ENCODE measurements at places on chromosomes 6 and 20.

DNA sequence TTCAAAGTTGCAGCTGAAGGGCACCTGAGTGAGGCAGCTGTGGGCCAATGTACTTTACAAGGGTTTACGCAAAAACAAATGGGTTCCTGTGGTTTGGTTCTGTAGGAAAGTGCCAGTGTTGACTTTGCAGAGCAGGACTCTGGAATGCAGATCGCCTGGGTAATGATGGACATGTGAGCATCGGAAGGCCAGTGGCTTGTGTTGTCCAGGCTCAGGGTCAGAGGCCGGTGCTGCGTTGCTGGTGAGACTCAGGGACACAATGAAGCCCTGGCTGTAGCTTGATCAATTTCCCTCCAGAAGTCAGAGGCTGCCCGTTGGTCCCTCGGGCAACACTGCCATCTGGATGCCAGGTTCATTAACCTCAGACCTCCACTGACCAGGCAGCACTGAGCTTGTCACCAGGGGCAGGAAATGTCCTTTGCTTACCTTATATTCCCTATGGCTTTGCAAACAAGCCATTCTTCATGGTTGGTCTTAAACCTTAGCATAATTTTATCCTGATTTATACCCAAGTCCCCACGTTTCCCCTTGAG lies 753.4 kb downstream of the QKI start:
- H3K27me3 ChIP-seq: no peaks in the 10 kb centered on the region
- no peak for DNase-seq
- no peak overlapping the region for H3K4me3 ChIP-seq
- no peaks in the 10 kb centered on the region for H3K4me1 ChIP-seq
- H3K27ac ChIP-seq: no peak overlapping the region

- no peaks in the 10 kb centered on the region for H3K27me3 ChIP-seq
- no peak overlapping the region for H3K4me3 ChIP-seq
- no peak for DNase-seq
- H3K4me1 ChIP-seq: no peaks in the 10 kb centered on the region
- no peaks in the 10 kb centered on the region for H3K36me3 ChIP-seq
Observed at GRCh38 chr6:46565531-46565930, 74.3 kb upstream of the RCAN2 start.

DNA sequence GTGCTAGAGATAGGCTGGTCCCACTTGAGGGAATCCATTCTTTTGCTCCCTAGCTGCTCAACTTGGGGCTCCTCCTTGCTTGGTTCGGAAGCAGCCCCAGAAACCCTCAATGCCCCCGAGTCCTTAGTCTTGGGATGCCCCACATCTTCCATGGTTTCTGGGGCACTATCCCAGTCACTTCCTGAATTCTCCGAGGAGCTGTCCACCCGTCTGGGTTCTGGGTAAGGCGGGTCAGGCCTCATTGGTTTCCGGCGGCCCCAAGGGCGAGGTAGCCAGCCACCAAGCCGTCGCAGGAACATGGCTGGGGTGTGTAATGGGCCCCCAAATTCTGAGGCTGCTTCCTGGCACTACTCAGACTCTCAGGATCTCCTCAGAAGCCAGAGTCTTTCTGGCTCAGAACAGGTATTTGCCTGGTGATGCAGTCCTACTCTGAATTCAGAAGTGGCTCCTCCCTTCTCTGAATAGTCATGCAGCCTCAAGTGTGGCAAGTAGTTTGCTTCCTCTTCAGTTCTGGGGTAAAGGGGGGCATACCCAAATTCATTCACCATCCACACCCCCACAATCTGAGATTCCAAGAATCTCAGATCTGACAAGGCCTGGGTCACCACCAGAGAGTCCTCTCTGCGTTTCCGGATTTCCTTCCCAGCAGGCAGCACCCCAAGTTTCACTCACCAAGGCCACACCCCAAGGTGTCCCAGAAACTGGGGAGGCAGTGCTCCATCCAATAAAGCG lies 763 bp downstream of the C6orf47 start:
- H3K27me3 ChIP-seq: no peaks in the 10 kb centered on the region
- DNase-seq: peak; percentile 43
- peak overlapping the region; percentile 98 for H3K4me3 ChIP-seq
- H3K27ac ChIP-seq: peak overlapping the region; percentile 92
- peaks cover 12% of the 10 kb centered on the region for H3K36me3 ChIP-seq
- peaks cover 56% of the 10 kb centered on the region for H3K4me1 ChIP-seq

GRCh38 chr6:41594326-41594725 lies 43.9 kb upstream of the MDFI start:
- no peaks in the 10 kb centered on the region for H3K27me3 ChIP-seq
- no peak for DNase-seq
- H3K27ac ChIP-seq: no peak overlapping the region
- no peaks in the 10 kb centered on the region for H3K4me1 ChIP-seq

GRCh38 chr6:132789396-132789776 lies 9.1 kb downstream of the SLC18B1 start:
- no peaks in the 10 kb centered on the region for H3K4me1 ChIP-seq
- H3K4me3 ChIP-seq: no peak overlapping the region
- no peak for DNase-seq
- H3K36me3 ChIP-seq: peaks cover 6% of the 10 kb centered on the region

DNA sequence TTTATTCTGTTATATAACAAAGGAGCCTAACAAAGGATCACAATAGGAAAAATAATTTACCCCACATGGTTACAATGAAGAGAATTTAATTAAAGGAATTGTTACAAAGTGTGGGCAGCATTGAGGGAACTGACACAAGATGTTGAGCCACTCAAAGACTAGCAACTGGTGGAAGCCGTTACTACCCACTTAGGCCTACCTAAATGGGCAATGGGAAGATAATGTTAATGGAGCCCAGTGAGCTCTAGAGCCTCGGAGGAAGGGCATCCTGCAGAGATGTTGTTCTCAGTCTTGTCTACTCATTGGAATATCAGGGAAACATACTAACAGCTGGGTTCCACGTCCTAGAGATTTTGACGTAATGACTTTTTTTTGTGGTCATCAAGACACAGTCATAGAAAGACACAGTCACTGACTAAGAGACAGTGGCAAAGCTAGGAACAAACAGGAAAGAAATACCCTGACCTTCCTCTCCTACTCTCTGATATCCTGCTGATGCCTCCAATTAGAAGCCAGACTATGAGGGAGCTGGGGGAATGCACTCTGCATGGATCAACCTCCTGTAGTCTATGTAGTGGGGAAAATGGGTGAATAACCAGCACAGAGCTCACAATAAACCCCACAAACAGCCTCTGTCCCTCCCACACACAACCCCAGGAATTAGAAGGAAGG lies 523.8 kb upstream of the FLRT3 start:
- no peaks in the 10 kb centered on the region for H3K4me1 ChIP-seq
- H3K27me3 ChIP-seq: no peaks in the 10 kb centered on the region
- no peak overlapping the region for H3K4me3 ChIP-seq
- no peaks in the 10 kb centered on the region for H3K36me3 ChIP-seq
- H3K27ac ChIP-seq: no peak overlapping the region

GRCh38 chr6:110731196-110731595 lies 84.1 kb downstream of the CDK19 start:
- no peaks in the 10 kb centered on the region for H3K4me1 ChIP-seq
- no peaks in the 10 kb centered on the region for H3K27me3 ChIP-seq
- DNase-seq: no peak
- no peaks in the 10 kb centered on the region for H3K36me3 ChIP-seq

- peaks cover 10% of the 10 kb centered on the region for H3K4me1 ChIP-seq
- H3K4me3 ChIP-seq: peak overlapping the region; percentile 95
- H3K36me3 ChIP-seq: peaks cover 4% of the 10 kb centered on the region
- no peak for DNase-seq
- H3K27me3 ChIP-seq: no peaks in the 10 kb centered on the region
Observed at GRCh38 chr6:110981202-110981600, 637 bp upstream of the RPF2 start.

GRCh38 chr20:20417876-20418676 lies 50.2 kb downstream of the INSM1 start:
- DNase-seq: no peak
- no peaks in the 10 kb centered on the region for H3K4me1 ChIP-seq
- H3K27ac ChIP-seq: no peak overlapping the region
- H3K27me3 ChIP-seq: no peaks in the 10 kb centered on the region

- H3K27me3 ChIP-seq: no peaks in the 10 kb centered on the region
- H3K27ac ChIP-seq: peak overlapping the region; percentile 38
- H3K4me3 ChIP-seq: peak overlapping the region; percentile 71
- peaks cover 4% of the 10 kb centered on the region for H3K36me3 ChIP-seq
Observed at GRCh38 chr20:63968928-63969760, 586 bp downstream of the ZNF512B start.

DNA sequence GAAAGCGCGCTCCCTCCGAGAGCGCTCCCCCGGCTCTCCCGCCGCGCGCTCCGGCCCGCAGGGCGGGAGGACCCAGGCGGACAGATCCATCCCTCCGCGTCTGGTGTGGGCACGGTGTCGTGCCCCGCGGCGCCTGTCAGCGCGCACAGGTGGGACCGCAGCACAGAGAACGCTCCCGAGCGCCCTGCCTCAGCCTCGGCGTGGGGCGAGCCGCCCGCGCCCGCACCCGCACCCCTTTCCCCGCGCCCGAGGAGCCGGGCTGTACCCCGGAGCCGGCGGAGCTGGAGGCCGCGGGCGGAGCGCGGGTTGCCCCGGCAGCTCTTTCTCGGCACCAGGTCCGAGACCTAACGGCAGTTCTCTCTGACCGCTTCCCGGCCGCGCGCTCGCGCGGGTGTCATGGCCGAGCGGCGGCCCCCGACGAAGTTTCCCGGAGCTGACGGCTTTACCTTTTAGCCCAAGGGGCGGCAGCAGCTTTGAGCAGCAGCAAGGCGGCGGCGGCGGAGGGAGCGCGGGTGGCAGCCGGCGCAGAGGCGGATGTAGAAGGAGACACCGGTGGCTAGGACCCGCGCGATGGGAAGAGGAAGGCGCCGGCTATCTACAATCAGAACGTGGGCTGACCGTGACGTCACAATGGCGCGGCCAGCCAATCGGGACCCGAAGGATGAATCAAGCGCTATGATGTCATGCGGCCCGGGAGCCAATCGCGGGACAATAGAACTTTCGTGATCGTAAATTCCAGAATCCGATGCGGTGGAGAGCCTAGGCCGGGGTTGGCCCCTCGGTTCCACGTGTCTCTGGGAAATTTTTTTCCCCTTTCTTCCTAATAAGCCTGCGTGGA lies at the start of gene ELOVL5:
Gene ELOVL5, minus strand, starts transcription at position 580 of the 838 bp plus-strand sequence. CDS start 53,251 bp downstream, outside the sequence.
- no peaks in the 10 kb centered on the region for H3K27me3 ChIP-seq
- peak; percentile 87 for DNase-seq
- peak within 1 kb of the TSS; percentile 91 for H3K27ac ChIP-seq
- peaks cover 42% of the 10 kb centered on the region for H3K4me1 ChIP-seq
- H3K4me3 ChIP-seq: peak within 1 kb of the TSS; percentile 90

DNA sequence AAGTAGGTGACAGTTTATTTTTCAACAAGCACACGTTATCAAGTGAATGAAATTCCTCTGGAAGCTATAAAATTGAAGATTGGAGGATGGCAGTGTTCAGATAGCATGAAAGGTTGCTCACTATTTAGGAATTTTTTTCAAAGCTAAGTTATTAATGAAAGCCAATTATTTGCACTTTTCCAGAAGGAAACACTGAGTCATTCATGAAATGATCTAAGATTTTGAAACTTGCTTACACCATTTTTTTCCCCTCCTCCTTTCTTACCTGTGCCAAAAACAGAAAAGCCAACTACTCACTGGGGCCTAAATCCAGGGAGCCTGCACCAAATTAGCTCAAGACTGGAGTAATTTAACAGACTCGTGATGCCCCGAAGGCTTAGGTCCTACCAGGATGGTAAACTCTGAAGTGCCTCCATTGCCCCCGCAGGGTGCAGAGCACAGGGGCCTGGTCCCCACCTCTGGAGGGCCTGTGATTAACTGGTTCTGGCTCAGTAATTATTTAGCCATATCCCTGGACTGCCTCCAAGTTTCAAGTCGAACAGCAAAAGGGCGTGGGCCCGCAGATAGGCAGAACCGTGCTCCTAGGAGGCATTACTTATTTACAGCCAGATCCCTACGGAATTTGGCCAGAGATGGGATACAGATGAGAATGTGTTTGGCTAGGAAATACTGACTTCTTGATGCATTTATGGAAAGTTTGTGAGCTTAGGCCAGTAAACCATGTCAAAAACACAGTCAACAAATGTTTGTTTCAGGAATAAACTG lies 28.0 kb upstream of the ZNF217 start:
- peaks cover 32% of the 10 kb centered on the region for H3K4me1 ChIP-seq
- no peaks in the 10 kb centered on the region for H3K36me3 ChIP-seq
- peak overlapping the region; percentile 71 for H3K27ac ChIP-seq
- no peaks in the 10 kb centered on the region for H3K27me3 ChIP-seq

- H3K4me3 ChIP-seq: no peak overlapping the region
- H3K36me3 ChIP-seq: no peaks in the 10 kb centered on the region
- no peak overlapping the region for H3K27ac ChIP-seq
- no peak for DNase-seq
- H3K27me3 ChIP-seq: no peaks in the 10 kb centered on the region
Observed at GRCh38 chr6:38033442-38033982, 214.0 kb downstream of the ZFAND3 start.

GRCh38 chr20:32528905-32529670 lies 56.0 kb downstream of the NOL4L start:
- H3K27ac ChIP-seq: no peak overlapping the region
- no peak overlapping the region for H3K4me3 ChIP-seq
- H3K27me3 ChIP-seq: no peaks in the 10 kb centered on the region
- no peaks in the 10 kb centered on the region for H3K36me3 ChIP-seq
- peaks cover 84% of the 10 kb centered on the region for H3K4me1 ChIP-seq

DNA sequence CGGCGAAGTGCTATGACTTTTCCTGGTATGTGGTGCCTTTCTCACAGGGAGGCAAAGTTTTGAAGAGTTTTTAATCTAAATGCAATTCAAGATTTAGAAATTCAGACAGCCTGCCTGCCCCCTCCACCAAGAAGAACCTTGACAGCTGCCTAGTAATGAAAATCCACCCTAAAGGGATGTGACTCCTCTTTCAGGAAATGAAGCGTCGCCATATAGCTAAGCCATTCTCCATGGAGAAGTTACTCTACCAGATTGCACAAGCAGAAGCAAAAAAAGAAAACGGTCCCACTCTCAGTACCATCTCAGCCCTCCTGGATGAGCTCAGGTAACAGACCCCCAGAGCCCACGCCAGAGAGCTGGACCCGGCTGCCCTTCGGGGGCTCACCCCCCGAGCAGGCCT lies 150.1 kb downstream of the DTNBP1 start:
- H3K4me3 ChIP-seq: no peak overlapping the region
- H3K27me3 ChIP-seq: no peaks in the 10 kb centered on the region
- H3K4me1 ChIP-seq: no peaks in the 10 kb centered on the region

DNA sequence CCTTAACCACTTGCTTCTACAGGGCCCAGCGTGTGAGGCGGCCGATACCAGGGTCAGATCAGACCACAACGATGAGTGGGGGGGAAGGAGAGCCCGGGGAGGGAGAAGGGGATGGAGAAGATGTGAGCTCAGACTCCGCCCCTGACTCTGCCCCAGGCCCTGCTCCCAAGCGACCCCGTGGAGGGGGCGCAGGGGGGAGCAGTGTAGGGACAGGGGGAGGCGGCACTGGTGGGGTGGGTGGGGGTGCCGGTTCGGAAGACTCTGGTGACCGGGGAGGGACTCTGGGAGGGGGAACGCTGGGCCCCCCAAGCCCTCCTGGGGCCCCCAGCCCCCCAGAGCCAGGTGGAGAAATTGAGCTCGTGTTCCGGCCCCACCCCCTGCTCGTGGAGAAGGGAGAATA lies 2.8 kb downstream of the RING1 start:
- H3K27ac ChIP-seq: no peak overlapping the region
- peaks cover 15% of the 10 kb centered on the region for H3K36me3 ChIP-seq
- H3K4me1 ChIP-seq: peaks cover 31% of the 10 kb centered on the region
- H3K27me3 ChIP-seq: no peaks in the 10 kb centered on the region
- H3K4me3 ChIP-seq: no peak overlapping the region
- no peak for DNase-seq

- no peaks in the 10 kb centered on the region for H3K36me3 ChIP-seq
- no peak for DNase-seq
- no peak overlapping the region for H3K27ac ChIP-seq
- H3K4me1 ChIP-seq: no peaks in the 10 kb centered on the region
- H3K27me3 ChIP-seq: no peaks in the 10 kb centered on the region
Observed at GRCh38 chr6:54103497-54103896, 7.7 kb upstream of the MLIP start.

GRCh38 chr6:26592649-26593048 lies 4.1 kb upstream of the ABT1 start:
- peaks cover 9% of the 10 kb centered on the region for H3K4me1 ChIP-seq
- no peak overlapping the region for H3K27ac ChIP-seq
- no peak overlapping the region for H3K4me3 ChIP-seq
- H3K27me3 ChIP-seq: peaks cover 5% of the 10 kb centered on the region
- no peaks in the 10 kb centered on the region for H3K36me3 ChIP-seq
